Omental fat pad (tissue), 4 donors: ENCODE measurements at places on chromosomes 7 and 10.

DNA sequence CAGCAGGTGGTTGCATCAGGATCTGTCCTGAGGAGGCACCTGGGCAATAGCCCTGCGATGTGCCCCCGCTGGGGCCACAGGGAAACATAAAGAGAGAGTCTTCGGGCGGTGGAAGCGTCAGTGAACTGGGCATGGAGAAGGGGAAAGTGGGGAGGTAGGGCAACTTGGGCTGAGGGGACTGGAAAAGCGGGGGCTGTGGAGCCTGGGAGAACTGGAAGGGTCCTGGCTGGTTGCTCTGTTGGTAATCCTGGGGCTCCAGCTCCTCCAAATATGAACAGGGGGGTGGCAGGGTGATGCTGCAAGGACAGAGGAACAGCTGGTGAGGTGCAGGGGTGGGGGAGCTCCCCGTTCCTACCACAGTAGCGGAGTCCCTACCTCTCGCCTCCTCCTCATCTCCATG is 5.2 kb downstream of the NOBOX start:
- no peak for DNase-seq

DNA sequence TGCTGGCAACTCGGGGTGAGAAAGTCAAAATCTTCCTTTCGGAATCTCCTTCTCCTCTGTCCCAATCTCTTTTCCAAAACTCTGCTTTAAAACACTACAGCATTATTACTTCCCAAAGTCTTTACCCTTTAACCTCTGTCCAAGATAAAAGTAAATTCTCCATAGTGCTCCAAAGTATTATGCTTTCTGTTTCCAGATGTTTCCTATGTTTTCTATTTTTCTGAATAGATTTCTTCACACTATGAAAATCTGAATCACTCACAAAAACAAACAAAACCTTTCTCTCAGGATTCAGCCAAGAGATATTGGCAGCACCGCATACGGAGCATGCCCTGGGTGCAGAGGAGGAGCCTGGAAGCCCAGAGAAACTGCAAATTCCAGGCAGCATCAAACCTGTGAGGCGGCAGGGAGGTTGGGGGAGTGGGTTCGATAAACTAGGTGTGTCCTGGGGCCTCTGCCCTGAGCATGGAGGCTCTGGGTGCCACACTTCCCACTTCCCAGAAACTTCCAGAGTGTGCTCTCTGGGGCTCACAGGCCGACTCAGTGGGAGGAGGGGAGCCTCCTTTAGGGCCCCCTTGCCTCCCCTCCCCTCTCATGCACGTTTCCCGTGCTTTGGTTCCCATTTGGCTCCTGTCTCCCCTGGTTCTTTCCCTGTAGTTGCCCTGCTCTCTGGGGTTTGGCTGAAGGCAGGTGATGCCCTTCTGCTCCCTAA is 35.6 kb downstream of the VIPR2 start:
- no peak for DNase-seq

- no peak for DNase-seq
Observed at GRCh38 chr7:51229106-51229537, 87.5 kb downstream of the COBL start.

DNA sequence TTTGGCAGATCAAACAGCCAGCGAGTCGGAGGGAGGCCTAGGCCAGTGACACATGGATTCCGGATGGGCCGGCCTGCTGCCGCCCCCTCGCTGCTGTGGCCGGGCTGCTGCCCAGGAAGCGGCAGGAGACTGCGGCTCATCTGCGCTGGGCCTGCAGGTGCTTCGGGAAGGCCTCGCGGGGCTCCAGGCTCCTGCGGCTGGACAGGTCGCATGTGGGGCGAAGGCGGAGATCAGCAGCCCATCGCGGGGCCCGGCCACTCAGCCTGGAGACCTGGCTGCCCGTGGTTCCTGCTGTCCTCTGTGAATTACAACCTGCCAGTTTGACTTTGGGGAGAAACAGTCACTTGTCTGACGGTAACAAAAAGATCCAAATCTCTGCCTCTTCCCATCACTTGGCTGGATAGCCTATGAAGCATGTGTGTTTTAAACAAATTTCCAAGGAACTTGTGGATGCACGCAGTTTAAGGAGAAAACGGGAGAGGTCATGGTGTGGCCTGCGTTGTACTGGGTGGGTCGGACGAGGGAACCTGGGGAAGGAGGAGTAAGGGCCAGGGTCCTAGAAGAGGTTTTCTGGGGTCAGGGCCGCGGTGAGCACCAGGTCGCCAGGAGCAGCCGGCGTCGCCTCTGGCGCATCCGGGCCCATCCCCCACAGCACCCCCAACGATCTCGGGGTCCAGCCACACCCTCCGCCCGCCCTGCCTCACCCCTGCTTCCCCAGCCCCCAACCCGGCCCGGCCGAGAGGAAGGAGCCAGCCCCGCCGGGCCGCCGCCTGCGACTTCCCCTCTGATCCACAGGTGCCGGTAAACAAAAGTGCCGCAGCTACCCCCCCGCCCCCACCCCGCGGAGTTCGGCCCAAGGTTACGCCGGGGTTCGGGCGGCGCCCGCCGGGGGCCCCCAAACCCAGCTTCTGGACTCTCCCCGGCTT is 1.6 kb downstream of the SPOCK2 start:
- no peak for DNase-seq

GRCh38 chr7:114924038-114924712 is 2.3 kb downstream of the MDFIC start:
- DNase-seq = no peak

- DNase-seq = no peak
Observed at GRCh38 chr7:43353902-43354301, 229.0 kb upstream of the STK17A start.

DNA sequence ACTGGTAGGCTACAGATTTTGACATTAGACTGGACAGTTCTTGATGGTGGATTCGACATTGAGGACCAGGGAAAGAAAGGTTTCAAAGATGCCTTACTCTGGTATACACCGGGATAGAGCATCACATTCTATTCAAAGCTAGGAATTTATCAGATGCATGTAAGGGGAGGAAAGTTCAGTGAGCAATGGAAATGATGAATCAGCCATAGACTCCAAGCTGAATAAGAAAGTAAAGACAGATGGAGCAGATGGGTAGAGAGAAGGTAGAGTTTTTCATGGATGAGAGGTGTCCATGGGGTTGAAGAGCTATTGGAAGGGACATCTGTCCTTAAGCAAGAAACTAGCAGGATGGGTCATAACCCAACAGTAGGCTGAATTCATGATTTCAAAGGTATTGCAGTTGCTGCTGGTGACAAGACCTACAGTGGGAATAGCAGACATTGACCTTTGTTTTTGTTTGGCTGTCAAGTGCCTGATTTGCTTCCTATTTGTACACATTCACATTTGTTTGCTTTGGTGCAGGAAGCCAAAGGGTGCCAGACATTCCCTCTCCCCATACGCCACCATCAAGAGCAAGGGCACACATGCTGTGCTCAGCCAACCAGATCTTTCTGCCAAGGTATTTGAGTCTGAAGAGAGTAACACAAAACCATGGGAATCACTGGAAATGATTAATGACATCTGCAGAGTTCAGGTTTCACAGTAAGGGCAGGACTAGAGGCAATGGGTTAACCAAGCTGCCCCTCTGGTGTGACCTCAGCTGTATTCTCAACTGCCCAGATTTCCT is 8.6 kb upstream of the CACUL1 start:
- DNase-seq = no peak

DNA sequence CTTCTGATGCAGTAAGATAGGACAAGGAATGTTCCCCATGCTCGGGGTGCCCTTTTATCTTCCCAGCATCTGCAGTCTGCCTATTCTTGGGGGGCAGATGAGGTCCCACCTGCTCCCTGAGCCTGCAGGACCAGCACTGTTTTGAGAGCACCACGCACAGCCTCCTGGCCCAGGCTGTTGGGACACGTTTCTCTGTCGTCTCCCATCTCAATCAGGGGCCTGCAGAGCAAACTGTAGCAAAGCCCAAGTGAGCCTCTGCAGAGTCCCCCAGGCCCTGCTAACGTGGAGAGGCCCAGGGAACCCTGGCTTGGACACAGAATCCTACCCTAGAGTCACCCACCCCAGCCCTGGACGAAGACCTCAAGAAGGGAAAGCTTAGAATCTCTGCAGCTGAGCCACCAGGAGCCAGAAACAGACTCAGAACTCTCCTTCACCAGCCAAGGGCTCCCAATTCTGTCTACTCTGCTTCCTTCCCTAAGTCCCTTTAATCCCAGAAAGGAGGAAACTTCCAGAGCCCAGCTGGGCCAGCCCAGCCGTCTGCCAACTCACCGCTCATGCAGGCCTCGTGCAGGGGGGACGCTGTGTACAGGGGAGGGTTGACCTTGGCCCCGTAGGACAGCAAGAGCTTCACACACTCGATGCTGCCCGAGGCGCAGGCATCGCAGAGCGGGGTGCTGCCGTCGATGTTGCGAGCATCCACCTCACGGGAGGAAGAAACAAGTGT is 15.6 kb downstream of the ASB13 start:
- DNase-seq = no peak

- no peak for DNase-seq
Observed at GRCh38 chr7:135856356-135857144, 107.9 kb upstream of the FAM180A start.

DNA sequence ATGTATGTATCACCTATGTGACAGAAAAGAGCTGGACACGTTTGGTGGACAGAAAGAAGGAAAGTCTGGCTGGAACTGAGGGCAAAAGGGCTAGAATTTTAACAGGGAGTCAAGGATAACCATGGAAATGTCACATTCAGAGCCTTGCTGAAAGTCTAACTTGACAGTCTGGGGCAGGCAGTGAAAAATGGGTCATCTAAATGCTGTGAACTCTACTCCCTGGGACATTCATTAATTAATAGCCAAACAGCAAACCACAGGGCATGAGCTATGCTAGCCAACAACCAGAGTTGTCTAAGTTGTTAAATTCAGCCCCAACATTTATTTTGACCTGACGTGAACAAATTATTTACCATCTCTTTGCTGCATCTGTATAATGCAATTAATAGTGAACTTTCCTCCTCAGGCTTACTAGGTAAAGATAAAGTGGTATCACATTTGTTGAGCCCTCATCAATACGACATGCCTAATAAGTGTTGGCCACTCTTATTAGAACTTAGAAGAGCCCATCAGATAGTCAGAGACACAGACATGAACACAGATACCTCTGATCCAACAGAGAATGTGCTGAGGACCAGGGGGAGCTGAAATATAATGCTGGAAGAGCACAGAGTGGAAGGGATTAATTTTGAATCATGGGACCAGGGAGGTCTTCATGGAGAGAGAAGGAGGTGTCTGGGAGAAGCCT is 109.9 kb downstream of the SORCS1 start:
- DNase-seq = no peak

DNA sequence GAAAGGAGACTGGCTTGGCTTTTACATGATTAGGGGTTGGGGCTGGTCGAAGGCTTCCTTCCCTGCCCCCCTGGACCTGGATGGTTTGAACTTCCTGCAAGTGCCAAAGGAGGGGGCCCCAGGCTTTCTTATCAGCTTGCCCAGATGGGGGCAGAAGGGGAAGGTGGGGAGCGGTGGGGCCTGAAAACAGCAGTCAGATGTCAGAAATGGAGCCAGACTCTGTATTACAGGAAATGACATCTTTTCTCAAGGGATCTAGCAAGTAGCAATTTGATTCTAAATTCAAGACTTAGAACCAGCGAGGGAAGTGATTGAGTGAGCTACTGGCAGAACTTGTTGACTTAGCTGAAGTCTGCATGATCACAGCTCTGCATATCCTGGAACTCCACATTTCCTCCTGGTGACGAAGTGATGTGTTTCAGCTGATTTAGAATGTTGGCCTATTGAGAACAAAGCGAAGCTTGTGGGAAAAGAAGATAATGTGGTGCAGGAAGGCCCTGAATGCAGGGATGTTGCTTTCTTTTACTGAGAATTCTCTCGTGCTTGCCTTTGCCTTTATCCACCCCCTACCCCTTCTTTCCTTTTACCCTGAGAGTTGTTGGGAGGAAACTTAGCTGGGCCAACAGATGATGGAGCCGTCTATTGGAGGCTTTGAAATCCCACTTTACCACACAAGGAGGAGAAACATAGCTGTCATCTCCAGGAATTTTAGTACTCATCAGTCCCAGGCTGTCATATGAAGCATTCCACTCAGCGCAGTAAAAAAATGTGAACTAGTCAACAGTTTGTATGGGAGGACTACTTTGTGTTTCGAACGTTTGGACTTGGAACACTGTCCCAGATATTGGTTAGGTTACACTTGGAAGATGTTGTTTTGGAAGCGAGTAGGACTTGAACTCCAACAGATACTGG is 43.2 kb downstream of the CCNY start:
- no peak for DNase-seq

GRCh38 chr7:7668706-7669105 is 28.2 kb downstream of the UMAD1 start:
- DNase-seq = no peak

DNA sequence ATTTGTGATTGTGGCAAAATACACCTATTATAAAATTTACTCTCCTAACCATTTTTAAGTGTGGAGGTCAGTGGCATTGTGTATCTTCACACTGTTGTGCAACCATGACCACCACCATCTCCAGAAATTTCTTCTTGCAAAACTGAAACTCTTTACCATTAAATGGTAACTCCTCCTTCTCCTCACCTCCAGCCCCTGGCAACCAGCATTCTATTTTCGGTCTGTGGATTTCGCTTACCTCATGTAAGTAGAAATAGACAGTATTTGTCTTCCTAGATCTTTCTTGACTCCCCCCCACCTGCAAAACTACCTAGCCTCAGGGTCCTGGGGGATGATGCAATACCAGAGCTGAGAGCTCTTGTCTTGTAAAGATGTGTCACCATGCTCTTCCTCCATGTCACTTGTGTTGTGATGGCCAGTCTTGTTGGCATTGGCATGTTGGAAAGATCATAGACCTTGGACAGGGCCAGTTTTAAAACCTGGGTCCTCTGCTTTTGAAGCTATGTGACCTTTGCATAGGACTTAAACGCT is 71.1 kb upstream of the EMX2 start:
- DNase-seq = no peak

- DNase-seq = no peak
Observed at GRCh38 chr7:44167920-44168319, 21.3 kb downstream of the GCK start.

DNA sequence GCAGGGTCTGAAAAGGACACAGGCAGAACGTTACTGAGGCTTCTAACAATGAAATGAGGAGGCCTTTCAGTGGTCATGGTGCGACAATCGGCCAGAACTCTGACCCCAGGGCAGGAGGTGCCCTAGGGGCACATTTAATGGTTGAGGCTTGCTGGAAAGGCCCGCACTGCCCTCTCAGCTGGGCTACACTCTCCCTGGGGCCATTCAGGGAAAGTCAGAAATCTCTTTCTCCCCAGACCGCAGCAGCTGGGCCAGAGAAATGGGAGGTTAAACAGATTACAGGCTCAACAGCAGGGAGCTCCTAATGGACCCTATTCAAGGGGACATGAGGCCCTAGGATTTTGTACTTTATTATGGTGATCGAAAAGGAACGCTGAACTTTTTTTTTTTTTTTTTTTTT is 85.6 kb upstream of the FGFR2 start:
- DNase-seq = no peak

DNA sequence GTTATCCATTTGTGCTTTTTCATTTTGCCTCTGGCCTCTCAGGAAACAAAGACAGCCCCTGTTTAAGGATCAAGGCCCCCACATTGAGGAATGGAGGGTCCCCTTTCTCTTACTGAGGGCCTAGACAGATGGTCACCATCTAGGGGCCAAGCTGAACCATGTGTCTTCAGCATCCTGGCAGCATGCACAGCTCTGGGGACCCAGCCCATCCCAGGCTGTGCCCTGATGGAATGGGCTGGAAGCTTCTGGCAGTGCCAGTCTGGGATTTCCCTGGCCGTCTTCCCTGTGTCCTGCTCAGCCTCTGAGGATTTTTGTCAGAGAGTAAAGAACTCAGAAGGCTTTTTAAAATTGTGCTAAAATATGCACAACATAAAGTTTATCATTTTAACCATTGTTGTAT is 116.8 kb downstream of the ITIH5 start:
- no peak for DNase-seq
